Activated naive CD8-positive, alpha-beta T cell treated with anti-CD3 and anti-CD28 coated beads for 36 hours (primary cell): ENCODE measurements at places on chromosomes 7 and 10. TPM values are rescaled to one million over a fixed set of nuclear protein-coding genes. Genes with fewer than 3 reads are reported as not detected.

ZNF487 gene
- 2.9 TPM for total RNA-seq

FAM25C gene
- total RNA-seq: not detected

NXPH1 gene
- total RNA-seq: not detected

HOXA7 gene
- not detected for total RNA-seq

YAE1 gene
- 11.2 TPM for total RNA-seq

SRGN gene
- 264 TPM for total RNA-seq

ATAD1 gene
- total RNA-seq: 49.2 TPM

STEAP4 gene
- total RNA-seq: not detected

WDR86 gene
- total RNA-seq: not detected

CYP2C19 gene
- not detected for total RNA-seq

CLCN1 gene
- total RNA-seq: 0.06 TPM

SPDYE2B gene
- total RNA-seq: not detected

GNAT3 gene
- total RNA-seq: not detected

GRM3 gene
- not detected for total RNA-seq
